ENCODE measurements at places on chromosomes 6 and 20.
A peak's percentile ranks its signal among the peaks of the same experiment; 100 is the strongest.

DNA sequence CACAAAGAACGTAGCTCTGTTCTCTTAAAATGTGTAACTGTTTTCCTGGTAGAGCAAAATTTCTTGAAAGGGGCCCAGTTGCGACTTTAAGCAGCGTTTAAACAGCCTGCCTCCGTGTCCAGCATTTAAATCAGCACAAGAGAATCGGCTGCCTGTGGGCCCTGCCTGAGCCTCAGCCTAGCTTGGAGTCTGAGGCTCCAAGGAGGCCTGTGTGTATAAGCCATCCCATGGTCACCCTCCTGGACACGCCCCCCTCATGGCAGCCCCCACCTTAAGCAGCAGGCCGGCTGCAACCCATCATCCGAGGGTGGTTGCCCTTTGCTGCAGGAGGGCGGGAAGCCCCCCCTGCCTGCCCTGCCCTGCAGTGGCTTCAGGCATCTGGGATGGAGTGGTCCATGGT lies 18.9 kb downstream of the SDCBP2 start:
- no peak overlapping the region for H3K27ac ChIP-seq
- H3K36me3 ChIP-seq: no peaks in the 10 kb centered on the region
- no peak for DNase-seq

GRCh38 chr6:24893342-24893850 lies 42.4 kb downstream of the RIPOR2 start:
- H3K27me3 ChIP-seq: no peaks in the 10 kb centered on the region
- no peaks in the 10 kb centered on the region for H3K4me1 ChIP-seq
- H3K27ac ChIP-seq: no peak overlapping the region
- no peak for DNase-seq
- H3K36me3 ChIP-seq: no peaks in the 10 kb centered on the region

DNA sequence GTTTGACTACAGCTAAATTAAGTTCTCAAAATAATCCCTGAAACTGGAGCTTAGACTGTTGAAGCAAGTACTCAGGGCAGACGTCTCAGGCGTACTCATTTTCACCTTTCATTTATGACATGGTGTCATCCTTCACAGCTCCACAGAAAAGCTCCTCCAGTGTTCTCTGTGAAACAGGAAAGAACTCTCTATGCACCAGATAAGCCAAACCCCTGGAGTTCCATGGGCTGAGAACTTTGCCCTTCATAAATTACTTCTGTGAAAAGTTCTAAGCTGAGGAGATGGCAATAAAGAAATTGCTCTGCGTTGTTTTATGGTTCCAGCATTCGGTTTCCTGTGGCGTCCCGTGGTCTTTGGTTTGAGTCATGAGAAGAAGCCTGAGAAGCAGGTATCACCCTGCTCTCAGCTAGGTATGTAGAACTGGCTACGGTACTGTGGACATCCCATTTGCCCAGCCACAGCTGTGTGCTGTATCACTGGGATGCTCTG lies 20.2 kb upstream of the RREB1 start:
- no peak overlapping the region for H3K4me3 ChIP-seq
- H3K4me1 ChIP-seq: peaks cover 11% of the 10 kb centered on the region
- no peaks in the 10 kb centered on the region for H3K36me3 ChIP-seq

- H3K36me3 ChIP-seq: no peaks in the 10 kb centered on the region
- no peak overlapping the region for H3K4me3 ChIP-seq
- no peak overlapping the region for H3K27ac ChIP-seq
- H3K27me3 ChIP-seq: no peaks in the 10 kb centered on the region
- no peak for DNase-seq
- H3K4me1 ChIP-seq: peaks cover 3% of the 10 kb centered on the region
These were observed 8.9 kb upstream of the TNFRSF6B start for GRCh38 chr20:63687419-63688178.

DNA sequence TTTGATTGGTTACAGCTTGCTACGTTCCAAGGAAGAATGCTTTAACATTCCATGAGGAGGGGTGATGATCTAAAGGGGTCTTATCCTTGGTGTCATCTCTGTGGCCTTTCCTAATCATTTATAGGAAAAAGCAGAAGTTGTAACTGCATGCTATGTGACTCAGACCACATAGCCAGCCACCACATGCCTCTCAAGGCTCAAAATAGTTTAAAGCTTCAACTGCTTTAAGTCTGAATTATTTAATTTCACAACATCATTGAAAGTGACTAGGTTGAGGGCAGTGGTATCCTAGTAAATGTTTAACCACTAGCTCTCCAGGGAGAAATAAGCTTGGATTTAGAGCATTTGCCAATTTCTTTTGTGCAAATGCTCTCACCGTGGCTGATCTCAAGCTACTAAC lies 29.7 kb downstream of the MC3R start:
- no peaks in the 10 kb centered on the region for H3K36me3 ChIP-seq
- no peak overlapping the region for H3K4me3 ChIP-seq

GRCh38 chr6:88473589-88473988 lies 307.4 kb upstream of the CNR1 start:
- H3K4me3 ChIP-seq: no peak overlapping the region
- H3K27me3 ChIP-seq: no peaks in the 10 kb centered on the region
- H3K36me3 ChIP-seq: no peaks in the 10 kb centered on the region
- no peaks in the 10 kb centered on the region for H3K4me1 ChIP-seq

DNA sequence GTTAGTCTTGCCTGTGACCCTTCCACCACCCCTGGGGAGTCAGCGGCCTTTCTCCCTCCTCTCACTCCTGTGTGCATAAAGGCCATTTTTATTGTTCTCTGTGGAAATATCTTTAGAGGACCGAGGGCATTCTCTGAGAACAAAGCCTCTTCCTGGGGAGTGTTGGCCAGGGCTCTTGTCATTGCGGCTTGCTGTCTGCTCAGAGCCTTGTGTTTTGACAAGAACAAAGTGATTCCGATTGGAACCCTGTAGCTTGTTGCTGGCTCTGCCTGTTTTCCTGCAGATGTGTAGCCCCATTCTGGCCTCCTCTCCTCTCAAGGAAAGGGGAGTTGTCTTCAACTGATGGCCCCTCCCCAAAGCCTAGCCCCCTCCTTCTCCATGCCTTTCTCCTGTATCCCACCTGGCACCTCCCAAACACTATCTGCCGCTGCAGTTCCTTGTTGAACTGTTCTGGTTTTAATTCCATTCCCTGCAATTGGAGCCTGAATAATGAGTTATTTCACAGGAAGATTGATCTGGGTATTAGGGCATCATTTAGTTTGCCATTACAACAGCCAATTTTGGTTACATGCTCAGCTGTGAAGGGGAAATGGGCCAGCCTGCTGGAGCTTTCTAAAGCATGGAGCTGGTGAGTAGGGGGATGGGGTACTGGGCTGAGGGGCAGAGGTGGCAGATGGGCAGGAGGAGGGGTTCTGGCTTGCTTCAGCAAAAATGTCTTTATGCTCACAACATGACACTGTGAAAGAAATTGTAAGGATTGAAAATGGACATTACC lies 252.5 kb downstream of the LRFN2 start:
- H3K27ac ChIP-seq: no peak overlapping the region
- no peak overlapping the region for H3K4me3 ChIP-seq
- peaks cover 62% of the 10 kb centered on the region for H3K27me3 ChIP-seq
- DNase-seq: no peak
- no peaks in the 10 kb centered on the region for H3K4me1 ChIP-seq
- H3K36me3 ChIP-seq: no peaks in the 10 kb centered on the region

DNA sequence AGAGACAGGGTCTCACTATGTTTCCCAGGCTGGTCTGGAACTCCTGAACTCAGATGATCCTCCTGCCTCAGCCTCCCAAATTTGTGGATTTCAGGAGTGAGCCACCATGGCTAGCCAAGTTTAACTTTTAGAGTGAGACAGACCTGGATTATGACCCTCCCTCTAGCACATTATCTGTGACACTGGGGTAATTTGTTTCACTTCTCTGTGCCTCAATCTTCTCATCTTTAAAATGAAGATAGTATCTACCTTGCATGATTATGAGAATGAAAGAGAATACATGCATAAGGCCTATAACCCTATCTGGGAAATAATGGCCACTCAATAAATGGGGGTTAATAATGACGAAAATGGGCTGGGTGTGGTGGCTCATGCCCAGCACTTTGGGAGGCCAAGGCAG lies 373.6 kb downstream of the SYNE1 start:
- no peaks in the 10 kb centered on the region for H3K27me3 ChIP-seq
- H3K4me3 ChIP-seq: no peak overlapping the region
- DNase-seq: no peak

DNA sequence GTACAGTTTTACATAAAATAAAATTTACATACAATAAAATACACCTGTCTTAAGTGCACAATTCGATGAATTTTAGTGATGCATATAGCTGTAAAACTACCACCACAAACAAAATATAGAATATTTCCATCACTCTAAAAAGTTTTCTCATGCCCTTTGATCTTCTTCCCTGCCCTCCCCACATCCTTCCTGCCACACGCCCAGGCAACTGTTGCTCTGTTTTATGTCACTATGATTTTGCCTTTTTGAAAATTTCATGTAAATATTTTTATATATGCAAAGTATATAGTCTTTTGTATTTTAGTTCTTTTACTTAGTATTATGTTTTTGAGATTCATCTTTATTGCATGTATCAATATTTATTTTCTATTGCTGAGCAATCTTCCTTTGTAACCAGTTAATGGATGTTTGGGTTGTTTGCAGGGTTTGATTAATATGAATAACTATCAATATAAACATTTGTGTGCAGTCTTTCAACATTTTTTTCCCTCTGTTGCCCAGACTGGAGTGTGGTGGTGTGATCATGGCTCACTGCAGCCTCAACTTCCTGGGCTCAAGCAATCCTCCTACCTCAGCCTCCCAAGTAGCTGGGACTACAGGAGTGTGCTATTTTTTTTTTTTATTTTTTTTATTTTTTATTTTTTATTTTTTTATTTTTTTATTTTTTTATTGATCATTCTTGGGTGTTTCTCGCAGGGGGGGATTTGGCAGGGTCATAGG lies 23.8 kb upstream of the SAMHD1 start:
- H3K27ac ChIP-seq: no peak overlapping the region
- H3K4me1 ChIP-seq: no peaks in the 10 kb centered on the region
- DNase-seq: no peak
- no peaks in the 10 kb centered on the region for H3K36me3 ChIP-seq
- no peak overlapping the region for H3K4me3 ChIP-seq

DNA sequence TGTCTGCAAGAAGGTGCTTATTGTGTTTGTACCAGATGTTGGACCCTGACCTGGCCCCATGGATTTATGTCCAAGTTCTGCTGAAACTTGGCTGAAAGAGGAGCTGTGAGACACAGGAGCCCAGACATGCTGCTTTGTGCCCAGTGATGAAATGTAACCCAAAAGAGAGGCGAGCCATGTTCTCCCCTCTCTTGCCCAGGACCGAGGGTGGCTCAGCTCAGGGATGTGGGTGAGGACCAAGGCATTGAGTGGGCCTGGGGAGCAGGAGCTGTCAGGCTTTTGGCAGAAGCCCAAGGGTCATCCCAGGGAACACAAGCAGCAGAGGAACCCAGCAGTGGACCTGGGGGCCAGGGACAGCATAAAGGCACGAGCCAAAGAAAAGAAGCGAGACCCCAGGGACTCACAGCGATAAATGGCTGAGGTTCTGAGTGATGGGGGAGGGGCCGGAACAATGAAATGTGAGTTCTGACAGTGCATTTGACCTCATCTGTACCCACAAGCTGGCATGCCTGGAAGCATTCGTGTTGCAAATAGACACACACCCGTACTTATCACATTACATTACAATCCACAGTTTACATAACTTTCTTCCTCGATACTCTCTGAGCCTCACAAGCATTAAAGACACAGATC lies 363.4 kb upstream of the JARID2 start:
- H3K4me3 ChIP-seq: no peak overlapping the region
- H3K27ac ChIP-seq: no peak overlapping the region
- no peak for DNase-seq
- no peaks in the 10 kb centered on the region for H3K27me3 ChIP-seq

- H3K27ac ChIP-seq: peak overlapping the region; percentile 98
- peaks cover 43% of the 10 kb centered on the region for H3K4me1 ChIP-seq
- H3K36me3 ChIP-seq: no peaks in the 10 kb centered on the region
- no peaks in the 10 kb centered on the region for H3K27me3 ChIP-seq
These were observed 2.2 kb downstream of the SRSF3 start for GRCh38 chr6:36596356-36596755.

- H3K4me1 ChIP-seq: peaks cover 6% of the 10 kb centered on the region
- peaks cover 31% of the 10 kb centered on the region for H3K27me3 ChIP-seq
- H3K36me3 ChIP-seq: no peaks in the 10 kb centered on the region
- H3K4me3 ChIP-seq: no peak overlapping the region
These were observed 169.3 kb upstream of the ZNF337 start for GRCh38 chr20:25865715-25866656.

DNA sequence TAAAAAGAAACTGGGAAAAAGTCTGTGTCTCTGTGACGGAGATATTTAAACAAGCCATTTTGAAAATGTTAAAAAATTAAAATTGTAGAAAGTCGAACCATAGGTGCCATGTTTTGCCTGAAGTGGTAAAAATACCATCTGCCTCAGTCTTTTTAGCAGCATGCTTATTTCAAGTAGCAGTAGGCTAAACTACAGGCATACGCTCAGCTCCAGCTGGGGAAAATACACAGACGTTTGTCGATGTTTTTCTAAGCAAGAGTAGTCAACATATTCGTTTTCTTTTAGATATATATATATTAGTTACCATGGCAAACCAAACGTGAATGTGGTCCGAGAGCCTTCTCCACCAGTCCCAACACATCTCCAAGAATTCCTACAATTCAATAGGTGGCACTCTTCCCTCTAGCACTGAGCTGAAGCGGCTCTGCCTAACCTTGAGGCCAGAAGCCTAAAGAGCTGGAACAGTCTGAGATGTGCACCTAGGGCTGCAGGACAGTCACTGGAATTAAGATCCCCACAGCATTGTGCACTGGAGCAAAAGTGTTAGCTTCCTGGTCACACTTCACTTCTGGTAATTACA lies 70.2 kb upstream of the BEND3 start:
- H3K4me3 ChIP-seq: no peak overlapping the region
- H3K27ac ChIP-seq: no peak overlapping the region
- no peaks in the 10 kb centered on the region for H3K27me3 ChIP-seq
- no peaks in the 10 kb centered on the region for H3K36me3 ChIP-seq
- no peaks in the 10 kb centered on the region for H3K4me1 ChIP-seq
- DNase-seq: peak; percentile 49

GRCh38 chr6:62999796-63000195 lies 211.5 kb upstream of the FKBP1C start:
- no peaks in the 10 kb centered on the region for H3K36me3 ChIP-seq
- peaks cover 25% of the 10 kb centered on the region for H3K4me1 ChIP-seq
- no peak overlapping the region for H3K4me3 ChIP-seq
- peak overlapping the region; percentile 63 for H3K27ac ChIP-seq

DNA sequence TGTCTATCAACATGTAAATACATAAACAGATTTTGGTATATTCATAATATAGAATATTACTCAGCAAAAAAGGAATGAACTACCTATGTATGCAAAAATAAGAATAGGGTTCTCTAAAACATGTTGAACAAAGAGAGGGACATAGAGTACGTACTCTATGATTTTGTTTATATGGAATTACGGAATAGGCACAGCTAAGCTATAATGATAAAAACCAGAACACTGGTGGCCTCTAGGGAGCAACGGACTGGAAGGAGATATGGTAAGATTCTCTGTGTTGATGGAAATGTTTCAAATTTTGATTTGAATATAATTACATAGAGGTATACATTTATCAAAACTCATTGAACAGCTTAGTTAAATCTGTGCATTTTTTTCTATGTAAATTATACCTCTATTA lies 19.6 kb downstream of the ADGRG6 start:
- no peak overlapping the region for H3K4me3 ChIP-seq
- no peaks in the 10 kb centered on the region for H3K27me3 ChIP-seq
- DNase-seq: no peak
- H3K4me1 ChIP-seq: peaks cover 25% of the 10 kb centered on the region
